GDM1 (cell line): ENCODE measurements at places on chromosomes 13 and 19.

- no peak for DNase-seq
Observed at GRCh38 chr13:45852494-45852893, 941 bp upstream of the SIAH3 start.

GRCh38 chr13:28854657-28855056 is 34.5 kb downstream of the MTUS2 start:
- DNase-seq, result no peak

DNA sequence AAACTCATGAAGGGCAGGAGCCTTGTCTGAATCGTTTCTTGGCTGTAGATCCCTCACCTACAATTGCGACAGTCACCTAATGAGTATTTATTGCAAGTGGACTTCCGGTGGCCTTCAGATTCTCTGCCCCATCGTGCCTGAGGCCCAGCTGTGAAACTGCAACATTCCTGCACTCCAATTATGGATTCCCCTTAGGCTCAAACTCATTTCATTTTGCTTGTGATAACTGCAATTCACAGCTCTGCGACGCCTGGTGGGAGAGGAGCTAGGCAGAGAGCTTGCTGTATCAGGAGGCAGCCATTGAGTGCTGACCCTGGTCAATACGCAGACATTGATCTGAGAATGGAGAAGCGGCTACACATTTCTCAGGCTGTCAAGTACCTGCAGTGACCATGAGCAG is 59.0 kb downstream of the CCDC70 start:
- no peak for DNase-seq

DNA sequence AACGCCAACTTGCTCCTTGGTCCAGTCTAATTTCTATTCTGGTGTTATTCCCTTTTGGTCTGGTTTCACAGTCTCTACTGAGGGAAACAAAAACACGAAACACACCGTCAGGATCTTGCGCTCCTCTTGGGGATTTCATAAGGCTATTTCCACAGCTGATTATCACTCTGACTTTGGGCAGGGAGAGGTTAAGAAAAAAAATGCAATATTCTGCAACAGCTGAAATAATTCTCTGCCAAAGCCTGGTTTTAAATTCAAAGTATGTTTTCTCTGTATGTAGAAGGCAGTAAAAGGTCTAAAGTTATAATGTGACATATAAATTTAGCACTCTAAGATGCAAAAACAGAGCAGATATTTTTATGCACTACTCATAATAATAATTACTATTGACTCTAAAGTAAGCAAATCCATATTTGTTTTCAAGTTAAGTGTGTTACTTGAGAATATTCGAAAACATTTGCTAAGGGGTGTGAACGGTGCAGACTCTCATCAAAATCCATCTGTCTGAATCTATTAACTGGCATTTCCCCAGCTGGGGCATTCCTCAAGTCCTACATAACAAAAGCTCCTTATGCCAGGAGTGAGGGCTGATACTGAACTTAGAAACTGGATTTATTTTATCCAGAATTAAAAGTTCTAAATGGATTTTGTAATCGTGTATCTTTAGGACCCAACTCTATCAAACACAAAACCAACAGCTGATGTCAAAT is 38.4 kb upstream of the STARD13 start:
- DNase-seq, result no peak

- DNase-seq, result no peak
Observed at GRCh38 chr19:51094696-51095279, 12.1 kb upstream of the KLK14 start.

GRCh38 chr13:112431734-112432133 is 55.6 kb downstream of the SPACA7 start:
- no peak for DNase-seq

DNA sequence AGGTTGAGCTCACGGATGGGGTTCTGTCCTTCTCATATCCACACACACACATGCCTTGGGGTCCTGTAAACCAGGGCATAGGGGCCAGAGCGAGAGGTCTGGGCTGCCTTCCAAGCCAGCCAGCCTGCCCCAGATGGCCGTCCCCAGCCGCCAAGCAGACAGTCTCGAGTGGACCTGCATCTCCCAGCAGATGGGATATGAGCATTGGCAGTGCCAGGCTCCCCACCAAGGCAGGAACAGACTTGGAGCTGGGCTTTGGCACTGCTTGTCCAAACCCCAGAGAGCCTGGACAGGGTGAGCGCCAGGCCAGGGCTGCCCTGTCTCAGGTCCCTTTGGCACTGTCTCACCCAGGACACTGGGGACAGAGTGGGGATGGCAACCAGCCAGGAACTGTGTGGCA is 130.4 kb downstream of the DPF1 start:
- DNase-seq, result no peak

- no peak for DNase-seq
Observed at GRCh38 chr13:52447815-52448552, 2.5 kb downstream of the VPS36 start.

DNA sequence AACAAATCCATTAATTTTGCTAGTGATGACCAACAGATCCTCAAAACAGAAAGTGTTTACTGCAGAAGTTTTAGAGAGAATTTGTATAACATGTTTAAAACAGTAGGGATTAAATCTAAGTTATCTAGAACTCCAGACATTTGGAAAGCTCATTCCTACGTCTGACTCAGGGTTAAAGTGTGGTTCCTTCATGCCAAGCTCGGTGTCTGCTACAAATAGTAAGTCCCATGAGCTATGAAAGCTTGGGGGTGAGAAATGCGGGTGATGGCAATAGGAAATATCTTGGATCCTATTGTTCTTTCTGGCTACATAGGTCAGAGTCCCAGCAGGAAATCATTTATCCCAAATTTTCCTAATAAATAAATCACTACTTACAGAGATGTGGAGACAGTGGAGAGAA is 867.1 kb downstream of the UQCRFS1 start:
- DNase-seq, result no peak

DNA sequence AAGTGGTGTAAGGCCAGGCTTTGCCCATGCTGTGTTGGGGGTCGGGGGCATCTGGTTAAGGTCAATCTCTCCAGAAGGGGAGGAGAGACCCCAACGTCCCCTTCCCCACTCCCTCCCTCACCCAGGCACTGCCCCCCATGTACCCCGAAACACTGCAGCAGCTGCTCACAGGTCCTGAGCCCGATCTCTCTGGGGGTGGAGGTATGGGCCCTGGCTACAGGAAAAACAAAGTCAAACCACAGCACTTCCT is 10.2 kb downstream of the CAPN12 start:
- no peak for DNase-seq

DNA sequence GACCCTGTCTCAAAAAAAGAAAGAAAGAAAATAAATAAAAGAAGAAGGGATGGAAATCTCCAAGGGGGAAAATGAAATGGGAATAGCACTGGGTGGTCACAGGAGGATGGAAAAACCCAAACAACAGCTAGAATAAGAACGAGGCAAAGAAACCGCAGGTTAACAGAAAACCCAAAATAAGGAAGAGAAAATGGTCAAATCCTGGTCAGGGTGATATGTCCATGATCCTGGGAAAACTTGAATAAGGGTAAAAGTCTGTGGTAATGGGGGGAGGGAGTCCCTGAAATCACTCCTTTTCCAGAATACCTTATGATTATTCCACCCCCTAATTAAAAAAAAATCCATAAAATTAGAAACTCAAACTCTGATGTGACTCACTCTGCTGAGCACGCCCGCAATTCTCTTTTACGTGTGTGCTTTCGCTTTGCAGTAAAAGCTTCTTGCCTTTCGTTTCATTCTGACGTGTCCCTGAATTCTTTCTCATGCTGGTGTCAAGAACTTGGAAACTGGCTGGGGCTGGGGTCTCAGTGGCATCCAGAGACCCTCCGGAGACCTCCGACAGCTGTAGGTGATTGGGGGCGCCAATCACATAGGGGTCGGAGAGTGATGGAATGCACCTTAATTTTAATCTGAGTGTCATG is 4.3 kb upstream of the NAXD start:
- DNase-seq, result no peak

DNA sequence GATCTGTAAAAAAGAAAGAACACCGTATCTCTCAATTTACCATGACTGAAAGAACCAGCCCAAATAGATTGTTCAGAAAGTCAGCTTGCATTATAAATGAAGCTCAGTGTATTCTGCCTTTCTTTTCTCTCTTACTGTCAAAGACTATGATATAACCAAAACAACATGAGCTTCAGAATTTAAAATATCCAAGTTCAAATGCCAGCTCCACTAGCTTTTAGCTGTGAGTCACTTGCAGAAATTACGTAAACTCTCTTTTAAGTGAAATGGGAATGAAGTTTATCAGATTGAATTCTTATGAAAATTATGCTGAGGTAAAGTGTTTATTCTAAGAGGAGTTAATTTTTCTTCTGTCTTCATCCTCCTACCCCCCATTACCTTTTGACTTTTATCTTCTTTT is 20.0 kb upstream of the POSTN start:
- no peak for DNase-seq

- DNase-seq, result no peak
Observed at GRCh38 chr13:44218501-44219240, 155.0 kb upstream of the SERP2 start.

GRCh38 chr19:28021259-28022185 is 1191.4 kb downstream of the UQCRFS1 start:
- DNase-seq, result no peak

DNA sequence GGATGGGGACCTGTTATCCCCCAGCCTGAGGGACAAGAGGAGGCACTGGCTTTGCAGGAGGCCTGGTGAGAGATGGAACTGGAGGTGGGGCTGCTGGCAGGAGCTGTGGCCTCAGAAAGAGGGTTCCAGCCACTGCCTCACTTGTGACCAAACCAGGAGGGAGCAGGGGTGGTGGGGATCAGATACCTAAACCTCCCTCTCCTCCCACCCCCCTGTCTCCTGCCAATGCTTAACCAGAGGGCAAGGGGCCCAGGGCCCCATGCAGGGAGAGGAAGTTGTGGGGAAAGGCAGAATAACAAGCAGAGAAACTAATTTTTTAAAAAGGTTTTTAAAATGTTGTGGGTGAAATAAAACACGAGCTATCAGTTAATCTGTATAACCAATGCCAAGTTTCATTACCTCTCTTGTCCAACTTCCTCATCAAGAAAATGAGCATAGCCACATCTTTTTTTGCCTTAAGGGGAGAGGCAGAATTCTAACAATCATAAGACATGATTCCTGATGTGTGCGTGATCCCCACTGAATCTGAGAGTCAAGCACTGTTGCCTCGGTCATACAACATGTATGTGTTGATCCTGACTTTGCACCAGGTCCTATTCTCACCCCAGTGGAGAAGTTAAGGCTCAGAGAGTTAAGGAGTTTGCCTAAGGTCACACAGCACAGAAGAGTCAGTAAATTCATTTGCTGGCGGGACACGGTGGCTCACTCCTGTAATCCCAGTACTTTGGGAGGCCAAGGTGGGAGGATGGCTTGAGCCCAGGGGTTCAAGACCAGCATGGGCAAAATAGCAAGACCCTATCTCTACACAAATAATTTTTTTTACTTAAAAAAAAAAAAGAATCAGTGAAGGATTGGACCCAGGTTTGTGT is 12.9 kb downstream of the FXYD5 start:
- DNase-seq, result no peak

- no peak for DNase-seq
Observed at GRCh38 chr13:45226024-45226423, 25.2 kb upstream of the KCTD4 start.

GRCh38 chr19:33268162-33268991 is 34.0 kb downstream of the CEBPA start:
- DNase-seq, result peak; percentile 20

DNA sequence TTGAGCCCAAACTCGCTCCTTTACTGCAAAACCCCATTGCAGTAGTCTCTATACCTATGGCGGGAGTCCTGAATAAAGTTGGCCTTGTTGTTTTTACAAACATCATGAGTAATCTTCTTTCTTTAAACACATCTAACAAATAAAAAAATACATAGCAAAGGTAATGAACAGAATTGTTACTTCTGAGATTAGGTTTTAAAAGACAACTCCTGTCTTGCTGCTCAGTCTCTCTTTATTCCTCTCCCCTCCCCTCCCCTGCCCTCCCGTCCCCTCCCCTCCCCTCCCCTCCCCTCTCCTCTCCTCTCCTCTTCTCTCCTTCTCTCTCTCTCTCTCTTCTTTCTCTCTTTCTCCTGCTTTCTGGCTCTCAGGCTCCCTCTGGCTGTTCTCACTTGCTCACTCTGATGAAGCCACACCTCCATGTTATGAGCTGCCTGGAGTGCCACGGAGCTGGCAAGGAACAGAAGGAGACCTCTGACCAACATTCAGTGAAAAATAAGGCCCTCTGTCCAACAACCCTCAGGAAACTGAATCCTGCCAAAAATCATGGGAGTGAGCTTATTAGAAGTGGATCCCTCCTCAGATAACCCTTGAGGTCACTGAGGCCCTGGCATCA is 300.7 kb upstream of the MIR17HG start:
- no peak for DNase-seq

DNA sequence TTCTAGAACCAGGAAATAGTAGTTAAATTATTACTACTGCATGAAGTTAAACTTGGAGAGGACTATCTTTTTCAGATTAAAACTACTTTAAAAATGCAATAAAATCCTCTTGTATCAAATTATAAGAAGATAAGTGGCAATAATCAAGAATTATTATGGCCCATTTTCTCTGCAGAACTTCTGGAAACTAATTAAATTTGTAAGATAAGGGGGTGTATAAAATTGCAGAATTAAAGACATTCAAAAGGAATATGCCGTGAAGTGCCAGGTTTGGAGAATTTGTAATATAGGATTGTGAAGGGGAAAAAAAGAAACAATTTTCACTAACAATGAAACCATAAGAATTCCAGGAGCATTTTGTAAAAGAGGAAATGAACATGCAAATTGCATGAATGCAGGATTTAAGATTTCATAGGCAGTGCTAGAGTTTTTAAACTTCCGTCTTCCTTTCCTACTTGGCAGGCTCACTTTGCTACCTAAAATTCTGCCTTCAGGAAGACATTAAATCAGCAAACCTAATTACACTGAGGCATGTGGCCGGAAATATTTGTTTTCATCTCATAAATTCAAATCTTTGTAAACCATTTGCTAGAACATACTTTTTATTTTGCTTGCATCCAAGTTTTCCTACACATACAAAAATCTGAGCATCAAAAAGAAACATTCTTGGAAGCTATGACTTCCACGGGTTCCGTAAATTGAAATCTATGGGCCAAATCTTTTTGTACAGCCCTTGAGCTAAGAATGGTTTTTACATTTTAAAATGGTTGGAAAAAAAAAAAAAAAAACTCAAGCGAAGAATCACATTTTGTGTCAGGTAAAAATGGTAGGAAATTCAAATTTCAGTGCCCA is 166.9 kb downstream of the DCLK1 start:
- DNase-seq, result no peak

DNA sequence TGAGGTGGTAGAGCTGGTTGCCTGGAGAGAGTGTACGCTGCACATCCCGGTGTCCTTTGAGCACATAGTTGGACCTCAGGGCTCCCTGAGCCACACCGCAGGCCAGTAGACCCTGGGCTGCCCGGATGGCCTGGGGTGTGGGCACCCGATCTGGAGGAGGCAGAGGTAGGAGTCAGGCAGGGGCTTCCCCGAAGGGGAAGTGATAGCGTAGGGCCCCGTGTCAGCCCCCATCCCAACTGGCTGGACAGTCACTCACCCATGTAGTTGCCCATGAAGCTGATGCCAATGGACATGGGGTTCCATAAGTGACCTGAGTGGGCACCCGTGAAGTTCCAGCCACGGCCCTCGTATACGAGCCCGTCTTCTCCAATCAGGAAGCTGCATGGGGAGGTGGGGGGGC is 3.6 kb downstream of the PGLYRP1 start:
- no peak for DNase-seq
